Smooth muscle cell of the umbilical artery (primary cell): ENCODE measurements at places on chromosomes 1 and 21. TPM values are rescaled to one million over a fixed set of nuclear protein-coding genes. Genes with fewer than 3 reads are reported as not detected.

CYYR1 gene
- 0.28 and 0.30 TPM in 2 replicates for total RNA-seq

PRKAA2 gene
- 0.89 and 1.9 TPM in 2 replicates for total RNA-seq

ADIPOR1 gene
- total RNA-seq, result 120 TPM in 2 replicates

LMX1A gene
- total RNA-seq, result not detected in 2 replicates

GJB3 gene
- total RNA-seq, result not detected in 2 replicates

DENND2C gene
- 1.5 and 2.2 TPM in 2 replicates for total RNA-seq

SZT2 gene
- total RNA-seq, result 27.9 and 36.4 TPM in 2 replicates

SLC22A15 gene
- total RNA-seq, result 4.5 and 7.7 TPM in 2 replicates

TMEM240 gene
- total RNA-seq, result 2.4 and 2.9 TPM in 2 replicates

PROK1 gene
- total RNA-seq, result not detected in 2 replicates

RNF223 gene
- total RNA-seq, result not detected in 2 replicates
